Stimulated activated CD8-positive, alpha-beta memory T cell treated with anti-CD3 and anti-CD28 coated beads, Interleukin-2, amount 100 ng/mL, for 1 hour (primary cell): ENCODE measurements at places on chromosomes 2 and 18.

- DNase-seq, result no peak
Observed at GRCh38 chr2:147223553-147224060, 621.2 kb upstream of the ACVR2A start.

DNA sequence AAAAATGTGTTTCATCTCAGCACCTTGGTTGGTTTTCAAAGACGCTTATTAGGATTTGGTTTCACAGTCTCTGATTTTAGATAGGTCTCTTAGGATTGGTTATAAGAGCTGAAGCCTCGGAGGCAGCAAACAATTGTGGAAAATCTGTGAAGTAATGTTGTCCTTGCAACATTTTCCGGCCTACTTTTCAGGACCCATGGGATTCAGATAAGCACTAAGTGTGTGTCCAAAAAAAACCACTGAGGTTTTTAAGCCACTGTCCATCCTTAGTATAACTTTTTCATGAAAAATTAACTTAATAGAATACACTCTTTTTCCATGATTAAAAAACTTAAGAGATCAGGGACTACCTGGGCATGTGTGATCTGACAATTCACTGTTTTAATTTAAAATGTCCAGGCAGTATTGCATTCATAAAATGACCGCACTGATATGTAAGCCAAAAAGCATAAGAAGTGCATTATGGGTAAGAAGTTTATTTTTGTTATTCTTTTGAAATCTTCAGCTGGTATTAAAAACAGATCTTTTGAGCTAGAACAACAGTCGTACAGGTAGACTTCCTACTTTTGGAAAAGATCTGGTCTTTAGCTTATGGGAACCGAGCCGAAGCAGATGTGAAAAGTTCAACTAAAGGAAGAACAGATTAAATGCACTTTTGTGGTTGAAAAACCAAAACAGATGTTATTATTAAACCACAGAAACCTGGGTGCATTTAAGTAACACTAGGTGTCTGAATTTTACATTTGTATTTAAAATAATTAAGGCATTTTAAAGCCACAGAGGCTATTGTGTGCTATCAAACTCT, 479.4 kb upstream of the ZEB2 start:
- no peak for DNase-seq

- no peak for DNase-seq
Observed at GRCh38 chr2:235692671-235693171, 198.9 kb downstream of the AGAP1 start.

- no peak for DNase-seq
Observed at GRCh38 chr2:234111523-234111922, 61.0 kb downstream of the SPP2 start.

DNA sequence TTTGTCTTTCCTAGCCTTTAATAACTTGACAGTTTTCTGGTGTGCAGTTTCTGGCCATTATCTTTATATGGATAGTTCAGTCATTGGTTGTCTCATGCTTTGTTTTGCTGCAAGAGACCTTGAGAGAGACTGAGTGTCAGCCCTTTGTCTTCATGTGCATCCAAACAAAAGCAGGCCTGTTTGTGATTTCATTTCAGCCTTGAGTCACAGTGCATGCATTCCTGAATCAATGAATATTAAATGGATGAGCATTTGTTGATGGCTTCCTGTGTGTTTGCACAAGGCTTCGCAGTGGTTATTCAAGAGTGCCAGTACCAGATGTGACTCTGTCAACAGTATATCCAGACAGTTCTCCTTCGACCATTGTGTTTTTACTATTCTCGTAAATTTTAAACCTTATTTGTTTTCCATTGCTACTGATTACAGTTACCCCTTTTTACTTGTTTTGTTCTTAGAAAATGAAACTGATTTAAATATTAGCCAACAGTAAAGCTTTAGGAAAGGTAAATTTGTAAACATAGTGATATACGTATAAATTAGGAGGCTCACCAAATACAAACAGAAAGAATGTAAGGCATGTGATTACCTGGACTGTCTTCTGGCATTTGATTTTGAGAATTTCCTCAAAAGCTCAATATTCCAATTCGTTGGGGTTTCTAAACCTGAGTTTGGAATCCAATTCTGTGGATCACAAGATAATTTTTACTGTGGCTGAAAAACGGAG, 319.8 kb downstream of the CTNNA2 start:
- no peak for DNase-seq

DNA sequence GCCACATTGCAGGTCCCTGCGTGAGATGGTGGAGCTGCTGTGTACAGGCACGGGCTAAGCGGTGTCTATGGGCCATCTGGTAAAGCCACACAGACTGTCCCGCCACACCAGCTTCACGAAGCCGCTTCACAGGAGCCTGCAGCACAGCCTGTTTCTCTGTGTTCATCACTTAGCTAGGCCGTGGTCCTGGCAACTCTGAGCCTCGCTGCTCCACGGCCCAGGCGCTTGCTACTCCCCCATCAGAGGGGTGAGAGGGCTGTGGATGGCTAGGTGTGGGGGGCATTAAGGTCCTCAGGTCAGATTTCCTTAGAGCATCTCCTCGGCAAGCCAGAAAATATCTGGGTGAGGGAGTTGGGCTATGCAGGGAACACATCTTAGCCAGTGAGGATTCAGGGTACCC, 225.7 kb downstream of the GLI2 start:
- no peak for DNase-seq

GRCh38 chr2:36706021-36706876, 9.7 kb downstream of the VIT start:
- DNase-seq, result no peak

DNA sequence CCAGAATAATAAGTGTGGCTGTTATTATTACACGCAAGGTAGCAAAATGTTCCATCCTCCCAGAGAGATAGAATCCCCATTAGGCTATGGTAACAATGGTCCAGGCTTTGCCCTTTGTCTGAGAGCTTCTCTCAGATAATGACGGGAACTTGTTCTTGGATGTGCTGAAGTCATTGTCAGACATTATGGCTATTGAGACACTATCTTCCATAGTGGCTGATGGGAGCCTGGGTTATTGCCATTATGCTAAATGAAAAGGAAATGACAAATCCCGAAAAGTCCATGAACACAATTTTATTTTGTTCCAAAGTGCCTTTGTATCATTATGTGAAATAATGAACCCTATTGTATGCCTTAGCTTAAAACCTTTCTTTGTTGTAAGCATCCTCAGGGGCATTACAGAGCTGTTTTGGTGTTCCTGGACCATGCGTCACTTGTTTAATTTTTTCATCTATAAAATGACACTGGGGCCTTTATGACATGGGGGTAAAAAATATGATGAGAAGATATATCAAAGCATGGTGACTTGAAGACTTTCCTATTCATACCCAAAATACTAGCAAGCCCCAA, 218.5 kb downstream of the KCNS3 start:
- DNase-seq, result no peak

DNA sequence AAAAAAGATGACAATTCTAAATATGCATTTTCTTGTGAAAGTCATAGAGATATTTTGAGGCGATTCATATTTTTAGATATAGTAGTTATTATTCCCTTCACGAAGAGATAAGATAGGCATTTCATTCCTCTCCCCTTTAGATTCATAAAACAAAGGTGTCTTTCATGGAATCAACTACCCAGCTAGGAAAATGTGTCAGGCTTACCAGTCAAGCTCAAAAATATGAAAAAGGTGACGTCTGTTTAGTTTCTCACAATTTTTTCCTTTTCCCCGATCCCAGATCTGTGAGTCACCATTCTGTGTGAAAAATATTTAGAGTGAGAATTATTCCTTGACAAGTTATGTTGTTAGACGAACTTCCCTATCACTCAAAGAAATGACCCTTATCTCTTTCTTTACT, 95.4 kb upstream of the FN1 start:
- no peak for DNase-seq

DNA sequence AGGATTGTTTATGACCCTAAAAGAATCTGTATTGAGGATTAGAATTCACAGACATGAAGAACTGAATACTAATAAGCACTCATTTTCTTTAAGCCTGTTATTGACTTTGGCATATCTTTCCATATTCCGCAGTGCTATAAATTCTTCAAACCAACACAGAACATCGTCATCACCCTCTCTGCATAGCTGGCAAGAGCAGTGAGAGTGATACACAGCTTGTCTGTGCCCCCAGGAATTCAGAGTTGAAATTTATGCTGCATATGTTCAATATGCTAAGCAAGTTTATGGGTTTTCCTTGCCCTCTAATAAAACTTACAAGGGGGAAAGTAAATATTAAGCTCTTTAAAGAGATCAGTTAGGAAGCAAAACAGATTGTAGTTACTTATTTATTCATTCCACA, 32.7 kb downstream of the CTLA4 start:
- no peak for DNase-seq

DNA sequence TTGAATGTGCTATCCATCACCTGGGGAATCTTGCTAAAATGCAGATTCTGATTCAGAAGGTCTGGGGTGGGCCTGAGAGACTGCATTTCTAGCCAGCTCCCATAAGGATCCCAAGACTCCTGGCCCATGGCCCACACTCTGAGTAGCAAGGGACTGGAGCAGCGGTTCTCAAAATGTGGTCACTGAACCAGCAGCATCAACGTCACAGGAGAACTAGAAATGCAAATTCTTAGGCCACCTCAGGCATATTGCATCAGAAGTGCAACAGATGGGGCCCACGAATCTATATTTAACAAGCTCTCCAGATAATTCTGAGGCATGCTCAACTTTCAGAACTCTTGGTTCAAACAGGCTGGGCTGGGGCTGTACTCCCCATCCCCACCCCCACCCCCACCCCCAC, 74.6 kb downstream of the DHRS9 start:
- no peak for DNase-seq

DNA sequence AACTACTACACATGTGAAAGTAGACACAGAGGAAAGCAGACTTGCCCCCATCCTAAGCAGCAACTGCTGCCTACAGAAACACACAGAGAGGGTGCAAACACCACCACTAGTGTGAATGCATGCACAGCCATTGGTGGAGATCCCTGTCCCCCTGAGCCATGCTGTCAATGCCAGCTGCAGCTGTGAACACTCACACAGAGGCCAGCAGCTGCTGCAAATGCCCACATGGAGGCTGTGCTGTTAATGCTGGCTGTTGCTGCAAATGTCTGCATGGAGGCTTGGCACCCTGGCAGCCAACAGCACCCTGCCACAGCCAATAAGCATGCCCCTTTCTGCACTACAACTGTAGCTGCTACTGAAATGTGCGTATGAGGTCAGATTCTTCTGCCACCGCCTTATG, 355.0 kb downstream of the LNPK start:
- no peak for DNase-seq

- no peak for DNase-seq
Observed at GRCh38 chr2:191629001-191629453, 48.9 kb upstream of the NABP1 start.

- no peak for DNase-seq
Observed at GRCh38 chr18:54129448-54130067, 94.9 kb downstream of the MBD2 start.
